ENCODE measurements at places on chromosomes 12 and 14.
A peak's percentile ranks its signal among the peaks of the same experiment; 100 is the strongest.

- peaks cover 8% of the 10 kb centered on the region for H3K4me1 ChIP-seq
- no peak for DNase-seq
- no peak overlapping the region for H3K27ac ChIP-seq
- no peaks in the 10 kb centered on the region for H3K27me3 ChIP-seq
- no peaks in the 10 kb centered on the region for H3K36me3 ChIP-seq
- no peak overlapping the region for H3K4me3 ChIP-seq
Measured at GRCh38 chr14:100422556-100423316, 99.6 kb downstream of the SLC25A47 start.

DNA sequence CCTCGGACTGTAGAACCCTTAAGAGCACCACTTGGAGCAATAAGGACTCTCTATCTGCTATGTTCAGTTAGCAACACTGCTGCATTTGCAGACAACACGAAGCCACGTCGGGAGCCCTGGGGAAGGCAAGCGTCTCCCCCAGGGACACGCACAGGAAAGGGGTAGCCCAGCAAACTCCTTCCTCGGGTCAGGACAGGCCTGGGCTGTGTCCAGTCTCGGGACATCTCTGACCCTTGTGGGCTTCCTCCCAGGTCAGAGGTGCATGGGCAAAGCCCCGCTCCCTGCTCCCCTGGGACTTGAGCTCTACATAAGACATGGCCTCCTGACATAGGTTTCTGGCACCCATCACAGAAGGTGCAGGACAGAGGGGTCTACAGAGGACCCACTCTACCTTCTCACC lies 119.5 kb downstream of the PIWIL1 start:
- H3K27ac ChIP-seq, result no peak overlapping the region
- no peaks in the 10 kb centered on the region for H3K36me3 ChIP-seq
- no peak for DNase-seq
- H3K4me3 ChIP-seq, result no peak overlapping the region
- H3K27me3 ChIP-seq, result no peaks in the 10 kb centered on the region

GRCh38 chr14:103820908-103821307 lies 26.5 kb downstream of the PPP1R13B start:
- H3K27ac ChIP-seq, result peak overlapping the region; percentile 21
- H3K27me3 ChIP-seq, result no peaks in the 10 kb centered on the region
- peaks cover 9% of the 10 kb centered on the region for H3K4me1 ChIP-seq
- no peak overlapping the region for H3K4me3 ChIP-seq

- H3K27me3 ChIP-seq, result peaks cover 27% of the 10 kb centered on the region
- no peak overlapping the region for H3K4me3 ChIP-seq
- no peaks in the 10 kb centered on the region for H3K36me3 ChIP-seq
- H3K27ac ChIP-seq, result no peak overlapping the region
Measured at GRCh38 chr12:49961993-49962764, 507 bp downstream of the AQP5 start.

- H3K27me3 ChIP-seq, result no peaks in the 10 kb centered on the region
- H3K4me1 ChIP-seq, result no peaks in the 10 kb centered on the region
- H3K4me3 ChIP-seq, result no peak overlapping the region
- peak; percentile 33 for DNase-seq
- no peak overlapping the region for H3K27ac ChIP-seq
Measured at GRCh38 chr12:103833095-103833775, 7.8 kb downstream of the NT5DC3 start.

- no peak overlapping the region for H3K27ac ChIP-seq
- peak; percentile 38 for DNase-seq
- no peak overlapping the region for H3K4me3 ChIP-seq
- no peaks in the 10 kb centered on the region for H3K27me3 ChIP-seq
Measured at GRCh38 chr12:123032736-123033391, 52.4 kb downstream of the ARL6IP4 start.

DNA sequence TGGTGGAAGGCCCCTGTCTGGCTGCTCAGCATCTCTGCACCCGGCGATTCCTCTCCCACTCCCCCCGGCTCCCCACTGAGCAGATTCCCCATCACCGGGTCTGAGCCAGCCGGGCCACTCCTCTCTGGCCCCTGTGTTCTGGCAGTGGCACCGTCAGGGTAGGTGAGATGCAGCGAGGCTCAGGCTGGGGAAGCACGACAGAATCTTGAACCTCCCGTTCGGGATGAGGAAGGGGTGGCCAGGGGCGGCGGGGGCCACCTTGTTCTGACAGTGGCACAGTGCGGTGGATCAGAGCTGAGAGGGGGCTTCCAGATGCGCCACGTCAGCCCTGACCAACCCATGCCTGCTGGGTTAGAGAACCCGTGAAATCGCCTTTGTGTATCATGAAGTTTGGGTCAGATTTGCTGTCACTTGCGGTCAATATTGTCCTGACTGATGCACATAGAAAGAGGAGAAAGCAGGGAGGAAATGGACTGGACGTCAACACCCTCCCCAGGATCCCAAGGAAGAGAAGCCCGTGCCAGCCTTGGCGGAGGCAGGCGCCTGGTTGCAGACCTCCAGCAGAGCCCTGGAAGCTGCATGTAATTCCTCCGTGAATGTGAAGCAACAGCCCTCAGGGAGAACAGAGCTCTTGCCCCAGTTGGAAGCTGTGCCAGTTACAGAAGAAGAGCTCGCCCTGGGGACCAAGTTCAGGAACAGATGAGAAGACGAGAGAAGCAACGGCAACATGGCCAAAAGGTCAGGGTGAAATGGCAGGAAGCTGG lies 137.1 kb upstream of the SFSWAP start:
- peaks cover 37% of the 10 kb centered on the region for H3K27me3 ChIP-seq
- H3K36me3 ChIP-seq, result no peaks in the 10 kb centered on the region

DNA sequence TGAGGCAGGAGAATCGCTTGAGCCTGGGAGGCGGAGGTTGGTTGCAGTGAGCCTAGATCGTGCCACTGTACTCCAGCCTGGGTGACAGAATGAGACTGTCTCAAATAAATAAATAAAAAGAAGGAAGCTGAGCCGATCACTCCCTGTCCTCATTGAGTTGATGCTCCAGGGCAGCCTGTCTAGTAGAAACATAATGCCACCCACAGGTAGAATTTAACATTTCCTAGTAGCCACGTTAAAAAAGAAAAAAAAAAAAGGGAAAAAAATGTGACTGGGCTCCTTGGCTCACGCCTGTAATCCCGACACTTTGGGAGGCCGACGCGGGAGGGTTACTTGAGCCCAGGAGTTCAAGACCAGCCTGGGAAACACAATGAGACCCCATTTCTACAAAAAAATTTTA lies 135.7 kb downstream of the SCARB1 start:
- H3K4me3 ChIP-seq, result no peak overlapping the region
- H3K36me3 ChIP-seq, result no peaks in the 10 kb centered on the region
- H3K27ac ChIP-seq, result no peak overlapping the region
- no peak for DNase-seq
- H3K4me1 ChIP-seq, result no peaks in the 10 kb centered on the region
- no peaks in the 10 kb centered on the region for H3K27me3 ChIP-seq

GRCh38 chr12:3976351-3976938 lies 103.2 kb upstream of the PARP11 start:
- no peak overlapping the region for H3K4me3 ChIP-seq
- H3K4me1 ChIP-seq, result no peaks in the 10 kb centered on the region
- H3K27ac ChIP-seq, result no peak overlapping the region
- no peak for DNase-seq
- no peaks in the 10 kb centered on the region for H3K27me3 ChIP-seq

- no peak overlapping the region for H3K27ac ChIP-seq
- peaks cover 2% of the 10 kb centered on the region for H3K4me1 ChIP-seq
- DNase-seq, result no peak
- no peaks in the 10 kb centered on the region for H3K27me3 ChIP-seq
Measured at GRCh38 chr12:121592320-121592719, 11.5 kb upstream of the KDM2B start.

DNA sequence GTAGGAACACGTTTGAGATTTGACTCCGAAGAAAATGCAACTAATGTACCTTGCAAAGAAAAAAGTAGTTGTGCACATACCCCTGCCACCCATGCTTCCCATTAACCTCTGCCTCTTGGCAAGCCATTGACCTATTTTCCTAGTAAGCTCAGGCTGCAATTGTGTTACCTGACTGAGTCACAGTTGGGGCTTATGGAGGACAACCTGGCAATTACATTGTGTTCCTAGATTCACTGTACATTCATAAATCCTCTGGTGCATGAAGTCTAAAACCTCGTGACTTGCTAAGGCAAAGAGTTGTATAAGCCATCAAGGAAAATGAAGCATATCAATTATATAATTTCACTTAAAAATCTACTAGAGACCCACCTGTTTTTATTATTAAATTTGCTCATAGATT lies 62.0 kb upstream of the DUSP6 start:
- H3K27ac ChIP-seq, result no peak overlapping the region
- no peaks in the 10 kb centered on the region for H3K36me3 ChIP-seq
- H3K4me1 ChIP-seq, result peaks cover 5% of the 10 kb centered on the region
- no peaks in the 10 kb centered on the region for H3K27me3 ChIP-seq
- DNase-seq, result no peak
- no peak overlapping the region for H3K4me3 ChIP-seq

DNA sequence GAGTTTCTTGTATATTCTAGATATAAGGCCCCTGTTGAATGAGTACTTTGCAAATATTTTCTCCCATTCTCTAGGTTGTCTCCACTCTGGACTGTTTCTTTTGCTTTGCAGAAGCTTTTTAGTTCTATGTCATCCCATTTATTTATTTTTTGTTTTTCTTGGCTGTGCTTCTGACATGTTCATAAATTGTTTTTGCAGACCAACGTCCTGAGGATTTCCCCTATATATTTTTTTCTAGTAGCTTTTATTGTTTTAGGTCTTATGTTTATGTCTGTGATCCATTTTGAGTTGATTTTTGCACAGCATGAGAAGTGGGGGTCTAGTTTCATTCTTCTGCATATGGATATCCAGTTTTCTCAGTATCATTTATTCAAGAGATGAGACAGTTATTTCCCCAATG lies 70.4 kb upstream of the BTG1 start:
- no peak overlapping the region for H3K27ac ChIP-seq
- H3K36me3 ChIP-seq, result no peaks in the 10 kb centered on the region
- H3K4me3 ChIP-seq, result no peak overlapping the region
- no peak for DNase-seq
- no peaks in the 10 kb centered on the region for H3K27me3 ChIP-seq

- no peak overlapping the region for H3K4me3 ChIP-seq
- H3K36me3 ChIP-seq, result no peaks in the 10 kb centered on the region
- H3K4me1 ChIP-seq, result no peaks in the 10 kb centered on the region
- no peaks in the 10 kb centered on the region for H3K27me3 ChIP-seq
- no peak overlapping the region for H3K27ac ChIP-seq
Measured at GRCh38 chr14:59823179-59823578, 47.4 kb downstream of the RTN1 start.

DNA sequence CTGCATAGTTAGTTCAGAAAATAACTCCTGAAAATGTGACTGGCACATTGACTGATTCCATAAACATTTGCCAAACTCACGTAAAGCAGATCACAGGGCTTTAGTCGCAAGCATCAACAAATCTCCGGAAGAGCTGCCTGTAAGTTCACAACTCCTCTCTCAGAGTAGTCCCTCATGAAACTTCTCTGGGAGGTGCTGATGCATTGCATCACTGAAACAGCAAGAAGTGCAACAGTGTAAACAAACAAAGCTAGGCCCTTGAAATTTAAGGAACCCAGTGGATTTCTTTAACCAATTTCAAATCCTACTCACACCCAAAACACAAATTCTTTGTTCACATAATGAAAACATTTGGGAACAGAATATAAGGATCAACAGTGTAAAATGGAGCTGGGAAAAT lies 1691.7 kb upstream of the FLRT2 start:
- no peaks in the 10 kb centered on the region for H3K27me3 ChIP-seq
- no peaks in the 10 kb centered on the region for H3K4me1 ChIP-seq
- no peak overlapping the region for H3K27ac ChIP-seq
- no peaks in the 10 kb centered on the region for H3K36me3 ChIP-seq
- no peak for DNase-seq

DNA sequence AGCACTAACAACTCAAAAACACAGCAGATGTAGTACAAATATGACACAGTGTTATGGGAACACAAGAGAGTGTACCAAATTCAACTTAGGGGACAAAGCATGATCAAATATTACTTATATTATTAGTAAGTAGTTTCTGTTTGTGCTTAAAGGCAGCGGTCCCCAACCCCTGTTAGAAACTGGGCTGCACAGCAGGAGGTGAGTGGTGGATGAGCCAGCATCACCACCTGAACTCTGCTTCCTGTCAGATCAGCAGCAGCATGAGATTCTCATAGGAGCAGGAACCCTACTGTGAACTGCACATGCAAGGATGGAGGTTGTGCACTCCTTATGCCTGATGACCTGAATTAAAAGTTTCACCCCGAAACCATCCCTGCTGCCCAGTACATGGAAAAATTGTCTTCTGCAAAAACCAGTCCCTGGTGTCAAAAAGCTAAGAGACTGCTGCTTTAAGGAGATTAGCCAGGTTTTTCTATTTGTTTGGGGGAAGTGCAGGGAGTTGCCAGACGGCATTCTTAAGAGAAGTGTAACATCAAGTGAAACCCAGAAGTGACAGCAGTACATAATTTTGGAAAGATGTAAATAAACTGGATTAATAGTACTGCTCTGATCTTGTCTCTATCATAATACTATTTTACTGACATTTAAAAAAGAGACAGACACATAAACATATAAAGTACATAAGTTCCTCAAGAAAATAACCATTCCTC lies 26.7 kb downstream of the GTF2A1 start:
- no peak for DNase-seq
- H3K4me1 ChIP-seq, result no peaks in the 10 kb centered on the region
- H3K4me3 ChIP-seq, result no peak overlapping the region
- H3K36me3 ChIP-seq, result peaks cover 16% of the 10 kb centered on the region

DNA sequence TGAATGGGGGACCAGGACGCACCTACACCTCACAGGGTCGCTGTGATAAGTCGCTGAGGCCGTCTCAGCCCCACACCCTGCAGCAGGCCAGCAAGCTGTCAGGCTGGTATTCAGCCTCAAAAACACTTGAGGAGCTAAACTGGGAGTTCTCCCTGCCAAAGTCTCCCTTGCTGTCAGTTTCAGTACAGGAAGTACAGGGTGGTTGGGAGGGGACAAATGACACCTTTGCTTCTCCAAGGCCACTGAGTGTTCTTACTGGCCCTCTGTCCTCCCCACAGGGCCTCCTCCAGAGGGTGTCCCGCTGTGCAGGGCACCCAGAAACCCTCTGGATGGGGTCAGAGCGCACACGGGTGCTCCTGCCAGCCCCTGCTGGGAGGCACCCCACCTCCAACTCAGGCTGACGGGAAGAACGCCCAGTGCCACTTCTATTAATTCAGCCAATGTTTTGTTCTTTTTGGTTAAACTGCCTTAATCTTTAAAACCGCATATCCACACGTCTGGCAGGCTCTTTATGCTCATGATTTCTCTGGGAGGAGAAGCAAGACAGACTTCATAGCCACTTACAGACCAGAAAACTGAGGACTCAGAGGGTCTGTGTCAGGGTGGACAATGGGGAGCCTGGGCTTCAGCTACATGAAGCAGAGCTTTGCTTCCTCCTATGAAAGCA lies 75.9 kb downstream of the ITPK1 start:
- peak overlapping the region; percentile 82 for H3K27ac ChIP-seq
- H3K4me3 ChIP-seq, result no peak overlapping the region
- no peaks in the 10 kb centered on the region for H3K36me3 ChIP-seq
- peaks cover 19% of the 10 kb centered on the region for H3K4me1 ChIP-seq

GRCh38 chr12:131808744-131809371 lies 19.3 kb upstream of the MMP17 start:
- no peaks in the 10 kb centered on the region for H3K27me3 ChIP-seq
- H3K4me1 ChIP-seq, result peaks cover 2% of the 10 kb centered on the region
- no peaks in the 10 kb centered on the region for H3K36me3 ChIP-seq
- no peak for DNase-seq
- H3K4me3 ChIP-seq, result peak overlapping the region; percentile 47

- no peak overlapping the region for H3K27ac ChIP-seq
- H3K4me1 ChIP-seq, result no peaks in the 10 kb centered on the region
- no peaks in the 10 kb centered on the region for H3K36me3 ChIP-seq
Measured at GRCh38 chr12:96177013-96177412, 17.2 kb upstream of the ELK3 start.

GRCh38 chr12:14972816-14973215 lies at the start of gene PDE6H:
PDE6H (plus strand) TSS chr12:14973042; CDS start chr12:14978013, 4,971 bp downstream.
- H3K4me3 ChIP-seq, result no peak within 1 kb of the TSS
- no peak within 1 kb of the TSS for H3K27ac ChIP-seq
- H3K4me1 ChIP-seq, result no peaks in the 10 kb centered on the region
- DNase-seq, result no peak
- no peaks in the 10 kb centered on the region for H3K36me3 ChIP-seq

Measured in lung (tissue), 17 donors.